ENCODE measurements at places on chromosomes 1 and 21.

DNA sequence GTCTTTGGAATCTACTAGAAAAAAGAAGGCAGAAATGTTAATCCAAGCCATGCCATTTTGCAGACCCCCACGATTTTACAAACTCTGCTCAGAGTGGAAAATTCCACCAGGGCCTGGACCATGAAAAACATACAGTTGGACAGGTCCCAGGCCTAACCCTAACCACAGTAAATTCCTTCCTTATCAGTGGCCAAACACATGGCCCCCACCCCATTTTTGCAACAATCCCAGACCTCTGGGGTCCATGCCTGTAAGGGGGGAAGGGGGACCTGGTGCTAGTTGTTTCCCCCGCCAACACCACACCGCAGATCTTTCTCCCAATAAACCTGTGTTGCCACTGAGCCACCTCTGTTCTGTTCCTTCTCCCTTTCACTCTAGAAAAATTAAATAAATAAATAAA lies 1352.7 kb downstream of the AMY1C start:
- no peaks in the 10 kb centered on the region for H3K4me1 ChIP-seq
- H3K4me3 ChIP-seq, result no peak overlapping the region
- H3K27me3 ChIP-seq, result no peaks in the 10 kb centered on the region
- no peak for DNase-seq

GRCh38 chr1:219805191-219805590 lies 123.2 kb downstream of the SLC30A10 start:
- H3K27me3 ChIP-seq, result peaks cover 9% of the 10 kb centered on the region
- H3K27ac ChIP-seq, result no peak overlapping the region
- H3K4me3 ChIP-seq, result no peak overlapping the region

- H3K27ac ChIP-seq, result no peak overlapping the region
- no peak overlapping the region for H3K4me3 ChIP-seq
- DNase-seq, result no peak
These were observed 478.9 kb downstream of the DPYD start for GRCh38 chr1:97441966-97442365.

GRCh38 chr1:73676186-73676585 lies 521.8 kb downstream of the LRRIQ3 start:
- no peaks in the 10 kb centered on the region for H3K4me1 ChIP-seq
- no peaks in the 10 kb centered on the region for H3K36me3 ChIP-seq
- no peaks in the 10 kb centered on the region for H3K27me3 ChIP-seq
- H3K27ac ChIP-seq, result no peak overlapping the region
- DNase-seq, result no peak

- H3K27ac ChIP-seq, result no peak overlapping the region
- H3K36me3 ChIP-seq, result no peaks in the 10 kb centered on the region
- no peaks in the 10 kb centered on the region for H3K27me3 ChIP-seq
- no peak overlapping the region for H3K4me3 ChIP-seq
- H3K4me1 ChIP-seq, result no peaks in the 10 kb centered on the region
- DNase-seq, result no peak
These were observed 428.6 kb upstream of the CAMK1G start for GRCh38 chr1:209154912-209155311.

DNA sequence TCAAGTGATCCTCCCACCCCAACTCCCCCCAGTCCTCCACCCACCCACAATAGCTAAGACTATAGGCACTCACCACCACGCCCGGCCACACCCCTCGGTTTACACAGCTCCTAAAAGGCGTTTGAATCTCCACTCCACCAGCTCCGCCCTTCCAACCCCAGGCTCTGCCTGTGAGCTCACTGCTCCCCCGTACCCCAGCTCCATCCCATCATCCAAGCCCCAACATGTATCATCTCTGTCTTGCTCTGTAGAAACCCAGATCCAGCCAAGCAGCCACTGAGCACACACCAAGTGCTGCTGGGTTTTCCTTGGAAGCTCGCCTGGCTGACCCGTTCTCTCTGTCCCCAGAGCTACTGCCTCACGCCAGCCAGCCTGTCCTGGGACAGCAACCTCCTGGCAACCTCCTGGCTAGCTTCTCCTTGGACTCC lies 12.0 kb upstream of the S100A2 start:
- no peaks in the 10 kb centered on the region for H3K36me3 ChIP-seq
- H3K4me3 ChIP-seq, result no peak overlapping the region
- DNase-seq, result no peak

DNA sequence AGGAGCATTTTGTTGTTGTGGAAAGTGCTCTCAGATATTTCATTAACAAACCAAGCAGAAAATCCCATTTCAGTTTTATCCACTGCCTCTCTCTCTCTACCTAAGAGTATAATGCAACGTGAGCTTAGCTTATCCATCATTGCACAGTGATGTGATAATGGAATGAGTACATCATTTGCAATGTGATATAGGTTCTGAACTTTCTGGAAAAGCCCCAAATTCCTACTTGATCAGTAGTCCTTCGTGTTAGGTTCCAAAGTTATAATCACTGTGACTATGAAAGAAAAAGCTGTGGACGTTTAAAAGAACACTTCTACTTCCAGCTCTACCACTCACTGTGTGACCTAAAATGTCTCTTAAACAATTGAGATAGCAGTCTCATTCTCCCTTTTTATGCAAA lies 76.4 kb upstream of the PRMT6 start:
- H3K4me1 ChIP-seq, result no peaks in the 10 kb centered on the region
- H3K27ac ChIP-seq, result no peak overlapping the region
- H3K4me3 ChIP-seq, result no peak overlapping the region
